ENCODE measurements at places on chromosomes 3 and 15. TPM values are rescaled to one million over a fixed set of nuclear protein-coding genes. Genes with fewer than 3 reads are reported as not detected.

GPR160 gene
- 0.28 TPM for total RNA-seq

LMAN1L gene
- total RNA-seq: not detected

MESP2 gene
- 0.57 TPM for total RNA-seq

SLC35G2 gene
- total RNA-seq: 8.2 TPM

SH3GL3 gene
- total RNA-seq: 0.18 TPM

FBXL22 gene
- 1.4 TPM for total RNA-seq

PLSCR5 gene
- not detected for total RNA-seq

PIK3R4 gene
- 25.3 TPM for total RNA-seq

EXD1 gene
- not detected for total RNA-seq

GBE1 gene
- total RNA-seq: 217 TPM

WNT7A gene
- total RNA-seq: under 0.01 TPM

STARD9 gene
- 4.0 TPM for total RNA-seq

GP5 gene
- 0.14 TPM for total RNA-seq

SV2B gene
- under 0.01 TPM for total RNA-seq

SCAANT1 gene
- total RNA-seq: not detected

C15orf62 gene
- not detected for total RNA-seq

VWA5B2 gene
- total RNA-seq: not detected

MANF gene
- total RNA-seq: 120 TPM

COMMD4 gene
- 66.2 TPM for total RNA-seq

AGBL1 gene
- not detected for total RNA-seq

SAMD7 gene
- total RNA-seq: not detected

KNG1 gene
- total RNA-seq: not detected

ZNF660 gene
- 2.1 TPM for total RNA-seq

A4GNT gene
- total RNA-seq: not detected

FHIT gene
- 1.1 TPM for total RNA-seq

MEGF11 gene
- total RNA-seq: not detected

EFCAB12 gene
- 0.09 TPM for total RNA-seq

TMCO5A gene
- total RNA-seq: not detected

STRA6 gene
- total RNA-seq: 8.5 TPM

GREM1 gene
- 307 TPM for total RNA-seq

GOLGA6L24 gene
- not detected for total RNA-seq

RPL4 gene
- 1,908 TPM for total RNA-seq

CAMK2N2 gene
- total RNA-seq: 0.14 TPM

SCN10A gene
- total RNA-seq: under 0.01 TPM

Data from smooth muscle cell of bladder (primary cell).